ENCODE measurements at places on chromosomes 16 and 17. TPM values are rescaled to one million over a fixed set of nuclear protein-coding genes. Genes with fewer than 3 reads are reported as not detected.
A peak's percentile ranks its signal among the peaks of the same experiment; 100 is the strongest.

- DNase-seq, result peak; percentile 94
Measured at GRCh38 chr17:37493249-37494027, 3.7 kb downstream of the DUSP14 start.

GRCh38 chr17:62140836-62141235 lies 75.8 kb upstream of the MED13 start:
- DNase-seq, result no peak

DNA sequence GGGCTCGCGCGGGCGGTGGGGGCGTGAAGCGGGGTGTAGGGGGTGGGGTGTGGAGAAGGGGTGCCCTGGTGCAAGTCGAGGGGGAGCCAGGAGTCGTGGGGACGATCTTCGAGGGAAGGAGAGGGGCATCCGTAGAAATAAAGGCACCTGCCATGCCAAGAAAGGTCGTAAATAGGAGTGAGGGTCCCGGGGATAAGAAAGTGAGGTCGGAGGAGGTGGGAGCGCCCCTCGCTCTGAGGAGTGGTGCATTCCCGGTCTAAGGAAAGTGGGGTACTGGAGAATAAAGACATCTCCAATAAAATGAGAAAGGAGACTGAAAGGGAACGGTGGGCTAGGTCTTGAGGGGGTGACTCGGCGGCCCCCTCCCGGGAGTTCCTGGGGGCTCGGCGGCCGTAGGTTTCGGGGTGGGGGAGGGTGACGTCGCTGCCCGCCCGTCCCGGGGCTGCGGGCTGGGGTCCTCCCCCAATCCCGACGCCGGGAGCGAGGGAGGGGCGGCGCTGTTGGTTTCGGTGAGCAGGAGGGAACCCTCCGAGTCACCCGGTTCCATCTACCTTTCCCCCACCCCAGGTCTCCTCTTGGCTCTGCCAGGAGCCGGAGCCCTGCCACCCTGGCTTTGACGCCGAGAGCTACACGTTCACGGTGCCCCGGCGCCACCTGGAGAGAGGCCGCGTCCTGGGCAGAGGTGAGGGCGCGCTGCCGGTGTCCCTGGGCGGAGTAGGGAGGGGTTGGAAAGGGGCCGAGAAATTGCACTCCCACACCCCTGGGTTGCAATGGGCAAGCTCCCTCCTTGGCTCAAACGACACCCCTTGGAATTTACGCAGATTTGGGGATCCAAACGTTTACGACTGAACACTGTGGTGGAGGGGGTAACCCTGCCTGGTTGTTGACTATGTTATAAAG lies 888 bp downstream of the CDH1 start:
- DNase-seq, result no peak

GRCh38 chr16:4648917-4649316 lies 24.3 kb downstream of the MGRN1 start:
- no peak for DNase-seq

- no peak for DNase-seq
Measured at GRCh38 chr17:20105539-20106280, 96.6 kb downstream of the SPECC1 start.

DNA sequence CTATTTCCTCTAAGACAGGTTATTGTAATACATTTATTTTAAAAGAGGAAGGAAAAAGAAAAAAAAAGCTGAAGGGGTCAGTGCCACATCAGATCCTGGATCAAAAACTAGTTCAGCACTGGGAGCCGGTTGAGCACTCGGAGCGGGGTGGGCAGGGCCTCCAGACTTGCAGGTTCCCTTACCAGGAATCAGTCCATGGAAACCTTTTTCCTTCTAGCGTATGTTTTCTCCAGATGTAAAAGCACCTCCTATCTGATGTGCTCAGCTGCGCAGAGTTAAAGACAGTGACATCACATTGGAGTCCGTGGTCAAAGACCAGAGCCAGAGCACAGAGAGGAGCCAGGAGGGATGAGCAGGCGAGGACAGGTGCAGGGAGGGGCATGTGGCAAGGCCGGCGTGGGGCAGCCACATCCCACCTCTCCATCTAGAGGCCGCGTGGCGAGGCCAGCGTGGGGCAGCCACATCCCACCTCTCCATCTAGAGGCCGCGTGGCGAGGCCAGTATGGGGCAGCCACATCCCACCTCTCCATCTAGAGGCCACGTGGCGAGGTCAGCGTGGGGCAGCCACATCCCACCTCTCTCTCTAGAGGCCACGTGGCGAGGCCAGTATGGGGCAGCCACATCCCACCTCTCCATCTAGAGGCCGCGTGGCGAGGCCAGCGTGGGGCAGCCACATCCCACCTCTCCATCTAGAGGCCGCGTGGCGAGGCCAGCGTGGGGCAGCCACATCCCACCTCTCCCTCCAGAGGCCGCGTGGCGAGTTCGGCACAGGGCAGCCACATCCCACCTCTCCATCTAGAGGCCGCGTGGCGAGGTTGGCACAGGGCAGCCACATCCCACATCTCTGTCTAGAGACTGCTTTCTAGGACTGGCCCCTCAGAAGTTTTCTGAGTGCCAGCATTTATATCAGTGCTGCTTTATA lies 166.8 kb upstream of the CHMP6 start:
- no peak for DNase-seq

DNA sequence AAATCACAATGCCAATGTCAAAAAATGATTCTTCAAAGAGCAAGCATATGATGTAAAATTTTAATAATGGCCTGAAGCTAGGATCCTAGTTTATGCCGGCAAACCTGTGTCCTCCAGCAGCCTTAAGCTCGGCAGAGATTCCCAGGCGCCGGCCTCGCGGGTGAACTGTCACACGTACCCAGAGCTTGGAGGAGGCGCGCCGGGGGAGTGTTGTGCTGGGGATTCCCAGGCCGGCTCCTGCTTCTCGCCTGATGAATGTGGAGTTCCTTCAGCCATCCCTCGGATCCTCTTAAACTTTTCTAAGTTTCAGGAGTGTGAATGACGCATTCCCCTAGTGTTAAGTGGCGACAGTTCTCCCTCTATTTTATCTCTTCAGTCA lies 19.1 kb upstream of the NTN1 start:
- DNase-seq, result no peak

DNA sequence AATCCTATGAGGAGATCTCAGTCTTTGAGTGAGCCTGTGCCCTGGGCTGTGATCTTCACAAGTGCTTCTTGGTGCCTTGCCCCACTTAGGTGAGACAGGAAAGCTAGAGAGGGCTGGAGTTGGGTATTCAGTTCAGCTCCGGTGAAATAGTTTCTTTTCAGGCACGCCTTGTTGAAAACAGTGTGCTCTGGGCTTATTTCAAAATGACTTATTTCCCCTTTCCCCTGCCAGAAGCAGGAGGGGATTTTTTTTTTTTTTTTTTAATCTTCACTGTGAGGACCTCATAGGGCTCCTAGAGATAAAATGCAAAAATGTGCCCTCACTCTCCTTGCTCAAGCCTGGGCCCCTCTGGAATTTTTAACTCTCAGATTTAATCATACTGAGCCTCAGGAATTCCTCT lies 27.2 kb downstream of the MOSMO start:
- no peak for DNase-seq

DNA sequence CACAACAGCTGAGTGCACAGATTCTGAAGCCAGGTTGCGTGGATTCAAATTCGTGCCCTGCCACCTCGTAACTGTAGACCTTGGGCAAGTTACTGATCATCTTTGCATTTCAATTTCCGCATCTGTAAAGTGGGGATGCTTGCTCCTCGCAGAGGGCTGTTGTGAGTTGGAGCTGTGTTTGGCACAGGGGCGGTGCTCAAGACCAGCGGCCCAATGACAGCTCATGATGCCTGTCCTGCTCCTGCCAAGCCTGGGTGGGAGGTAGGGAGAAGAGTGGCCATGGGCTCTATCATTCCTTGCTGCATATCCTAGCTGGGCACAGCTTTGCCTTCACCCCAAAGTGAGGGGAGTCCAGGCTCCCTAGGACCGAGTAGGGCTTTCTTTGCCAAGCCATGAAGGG lies 12.6 kb downstream of the NXPH3 start:
- DNase-seq, result peak; percentile 28

DNA sequence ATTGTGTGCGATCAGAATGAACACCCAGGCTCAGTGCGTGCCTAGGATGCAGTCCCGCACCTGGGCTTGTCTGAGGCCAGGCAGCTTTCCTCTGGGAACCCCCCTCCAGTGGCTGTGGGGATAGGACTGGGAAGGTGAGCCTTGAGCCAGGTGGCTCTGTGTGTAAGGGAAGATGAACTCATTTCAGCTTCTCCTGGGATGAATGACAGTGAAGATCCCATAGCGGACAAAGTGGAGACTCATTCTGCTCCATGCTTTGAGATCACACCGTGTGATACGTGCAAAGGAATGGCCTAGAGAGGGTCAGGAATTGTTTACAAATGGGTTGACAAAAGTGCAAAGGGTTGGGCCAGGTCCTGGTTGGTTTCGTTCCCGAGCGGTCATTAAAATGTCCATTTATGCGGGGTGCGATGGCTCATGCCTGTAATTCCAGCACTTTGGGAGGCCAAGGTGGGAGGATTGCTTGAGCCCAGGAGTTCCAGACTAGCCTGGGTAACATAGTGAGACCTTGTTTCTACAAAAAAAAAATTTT lies 15.8 kb downstream of the GPRC5C start:
- DNase-seq, result no peak

DNA sequence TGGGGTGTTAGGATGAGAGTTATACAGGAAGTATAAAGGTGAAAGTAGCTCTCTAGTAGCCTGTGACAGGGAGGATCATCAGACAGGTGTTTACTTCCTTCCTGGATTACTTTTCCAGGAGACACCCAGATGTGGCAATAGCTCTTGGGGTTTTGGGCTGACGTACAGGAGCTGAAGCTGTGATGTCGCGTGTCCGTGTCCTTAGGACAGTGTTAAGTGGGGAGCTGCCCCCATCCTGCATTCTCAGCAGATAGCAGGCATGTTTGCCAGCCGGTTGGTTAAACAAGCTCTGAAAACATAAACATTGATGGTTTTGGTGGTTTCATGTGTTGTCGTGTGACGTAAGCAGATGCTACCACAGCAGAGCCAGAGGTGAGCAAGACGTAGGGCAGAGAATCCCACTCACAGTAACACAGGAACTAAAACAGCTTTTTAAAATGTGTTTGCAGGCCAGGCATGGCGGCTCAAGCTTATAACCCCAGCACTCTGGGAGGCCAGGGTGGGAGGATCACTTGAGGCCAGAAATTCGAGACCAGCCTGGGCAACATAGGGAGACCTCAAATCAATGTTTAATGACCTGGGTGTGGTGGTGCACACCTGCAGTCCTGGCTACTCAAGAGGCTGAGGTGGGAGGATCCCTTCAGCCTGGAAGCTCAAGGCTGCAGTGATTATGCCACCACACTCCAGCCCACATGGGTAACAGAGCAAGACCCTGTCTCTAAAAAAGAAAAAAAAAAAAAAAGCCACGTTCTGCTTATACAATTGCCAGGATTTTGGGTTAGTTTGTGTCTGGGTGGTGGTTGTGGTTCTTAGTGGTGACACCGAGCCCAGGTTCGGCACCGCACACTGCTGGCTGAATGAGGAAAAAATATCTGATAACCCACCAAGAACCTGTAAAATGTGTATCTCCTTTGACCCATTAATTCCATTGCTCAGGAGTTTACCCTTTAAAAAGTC lies 18.2 kb upstream of the IL17C start:
- DNase-seq, result no peak

- DNase-seq, result peak; percentile 26
Measured at GRCh38 chr16:53429221-53429943, 4.9 kb upstream of the RBL2 start.

- DNase-seq, result no peak
Measured at GRCh38 chr17:49656247-49656646, 21.6 kb downstream of the SPOP start.

DNA sequence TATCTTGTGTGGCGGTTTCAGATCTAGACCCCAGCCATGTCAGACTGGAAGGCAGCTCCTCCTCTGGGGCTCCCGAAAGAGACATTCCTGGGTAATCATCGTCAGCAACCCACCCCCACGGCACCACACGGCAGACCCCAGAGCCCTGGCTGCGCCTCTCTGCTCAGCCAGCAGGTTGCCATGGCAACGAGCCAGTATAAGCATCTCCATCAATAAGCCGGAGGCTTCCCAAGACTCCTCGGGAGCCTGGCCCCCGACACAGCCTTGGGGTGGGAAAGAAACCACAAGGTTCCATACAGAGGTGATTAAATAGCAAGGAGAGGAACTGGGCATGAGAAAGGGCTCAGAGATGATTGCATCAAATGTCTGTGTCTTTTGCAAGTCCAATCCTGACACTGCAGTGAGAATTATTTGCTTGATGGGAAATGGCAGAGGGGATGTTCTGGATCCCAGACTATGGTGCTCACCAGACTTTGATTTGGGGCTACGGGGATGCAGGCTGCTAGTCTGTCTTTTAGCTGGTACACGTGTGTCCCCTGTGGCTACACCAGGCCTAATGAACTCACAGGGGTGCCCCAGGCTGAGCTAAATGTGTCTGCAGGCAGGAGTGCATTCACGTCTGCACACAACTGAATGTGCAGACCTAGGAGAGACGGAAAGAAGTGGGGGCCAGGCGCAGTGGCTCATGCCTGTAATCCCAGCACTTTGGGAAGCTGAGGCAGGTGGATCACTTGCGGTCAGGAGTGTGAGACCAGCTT lies 320.5 kb upstream of the TNRC6C start:
- DNase-seq, result no peak

DNA sequence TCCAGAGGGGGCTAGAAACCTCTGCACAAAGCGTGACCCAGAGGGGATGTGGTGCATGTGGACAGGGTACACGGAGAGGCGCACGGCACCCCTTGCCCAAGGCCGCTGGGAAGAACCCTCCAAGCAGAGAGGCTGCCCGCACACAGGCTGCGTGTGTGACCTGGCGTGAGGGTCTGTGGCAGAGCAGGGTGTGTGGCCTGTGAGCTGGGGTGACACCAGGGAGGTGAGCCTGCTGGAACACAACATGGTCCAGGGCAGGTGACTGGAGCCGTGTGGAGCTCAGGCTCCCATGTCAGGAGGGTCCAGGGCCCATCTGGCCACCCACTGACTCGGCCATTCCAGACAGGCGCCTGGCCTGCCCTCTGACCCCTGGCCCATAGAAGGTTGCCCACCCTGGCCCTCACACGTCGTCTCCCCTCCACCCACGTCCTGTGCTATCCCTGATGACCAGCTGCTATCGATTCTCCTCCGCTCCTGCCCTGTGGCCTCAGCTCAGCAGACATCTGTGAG lies 14.8 kb upstream of the TMEM204 start:
- DNase-seq, result no peak

DNA sequence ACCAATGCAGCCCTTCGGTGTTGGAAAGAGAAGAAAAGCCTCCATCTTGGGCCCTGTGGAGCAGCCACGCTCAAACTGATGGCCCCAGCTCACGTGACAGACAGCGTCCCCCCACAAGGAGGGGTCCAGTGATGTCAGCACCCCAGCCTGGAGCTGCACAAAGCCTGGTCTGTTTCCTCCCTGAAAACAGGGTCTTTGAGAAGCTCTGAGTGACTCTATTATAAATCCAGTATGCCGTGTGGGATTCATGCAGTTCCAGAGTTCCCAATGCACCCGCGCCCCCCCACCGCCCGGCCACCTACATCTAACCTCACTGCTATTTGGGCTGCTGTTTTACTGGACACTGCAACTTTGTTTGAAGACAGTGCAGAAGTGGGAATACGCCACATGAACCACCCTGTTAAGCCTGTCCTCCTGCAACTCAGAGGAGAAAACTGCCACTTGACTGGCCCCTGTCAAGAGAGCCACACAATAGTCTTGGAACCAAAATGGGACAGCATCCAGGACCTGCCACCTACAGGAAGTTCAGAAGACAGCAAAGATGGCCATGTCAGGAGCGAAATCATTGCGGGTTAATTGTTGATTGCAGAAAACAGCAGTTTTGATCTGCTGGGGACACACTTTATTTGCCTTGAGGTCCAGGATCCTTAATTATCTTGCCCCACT lies 33.1 kb downstream of the PMP22 start:
- no peak for DNase-seq

- no peak for DNase-seq
Measured at GRCh38 chr16:30920891-30921290, 2.5 kb upstream of the FBXL19 start.

The PDILT gene
- not detected for polyA plus RNA-seq

The KRTAP3-2 gene
- not detected for polyA plus RNA-seq

The LHX1 gene
- not detected for polyA plus RNA-seq

The ARHGAP23 gene
- 6.6 TPM for polyA plus RNA-seq

The CAPNS2 gene
- 0.19 TPM for polyA plus RNA-seq

The CNTNAP4 gene
- not detected for polyA plus RNA-seq

Measured in GM23248 (cell line).